KBM-7 (cell line): ENCODE measurements at places on chromosomes 5 and 9.

- no peak for DNase-seq
These were observed 1691.5 kb downstream of the MAT2B start for GRCh38 chr5:165196961-165197360.

DNA sequence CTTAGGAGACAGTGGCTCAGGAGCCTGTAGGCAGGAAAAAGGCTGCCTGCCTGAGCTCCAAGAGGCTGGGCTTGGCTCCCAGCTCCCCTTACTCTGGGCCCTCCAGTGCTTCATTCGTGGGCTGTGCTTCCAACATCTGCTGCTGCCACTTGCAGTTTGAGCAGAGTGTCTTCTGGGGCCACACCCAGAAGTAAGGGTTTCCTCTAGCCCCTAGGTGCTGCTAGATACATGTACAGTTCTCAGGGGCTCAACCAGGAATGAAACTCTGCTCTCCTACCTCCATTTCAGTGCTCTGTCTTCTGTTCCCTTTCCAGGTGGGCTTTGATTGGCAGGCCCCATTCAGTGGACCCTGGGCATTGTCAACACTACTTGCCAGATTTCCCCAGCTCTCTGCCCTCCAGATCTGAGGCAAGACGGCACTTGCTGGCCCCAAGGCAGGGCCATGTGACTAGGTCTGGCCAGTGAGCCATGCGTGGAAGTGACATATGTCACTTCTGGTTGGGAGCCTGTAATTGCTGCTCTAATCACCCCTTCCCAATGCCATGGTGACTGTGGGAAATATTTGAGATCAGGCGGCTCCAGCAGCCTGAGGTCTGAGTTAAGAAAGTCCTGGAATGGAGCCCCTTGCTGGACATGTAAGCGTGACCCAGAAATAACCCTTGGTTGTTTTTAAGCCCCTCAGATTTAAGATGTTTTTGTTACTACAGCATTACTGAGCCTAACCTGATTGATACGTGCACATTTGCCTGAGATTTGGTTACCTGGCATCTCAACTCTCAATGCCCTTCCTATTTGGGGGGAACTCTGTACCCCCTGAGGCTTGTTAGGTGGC lies 9.4 kb upstream of the BOD1 start:
- DNase-seq: no peak

DNA sequence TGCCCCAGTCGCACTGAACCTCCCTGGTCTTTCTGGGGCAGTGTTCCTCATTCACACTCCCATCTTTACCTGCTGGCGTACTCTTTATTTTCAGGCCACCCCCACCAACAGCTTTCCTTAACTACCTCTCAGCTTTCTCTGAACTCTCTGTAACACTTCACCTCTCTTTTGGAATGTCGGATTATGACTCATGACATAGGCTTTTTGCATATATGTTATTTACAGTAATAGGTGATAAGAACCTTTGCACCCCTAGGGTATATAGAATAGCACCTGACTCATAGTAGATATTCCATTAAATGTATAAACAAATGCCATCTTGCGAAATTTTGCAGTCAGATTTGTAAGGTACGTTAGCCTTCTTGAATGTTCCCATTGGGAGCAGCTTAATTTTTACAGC lies 52.9 kb upstream of the MIER3 start:
- DNase-seq: no peak

DNA sequence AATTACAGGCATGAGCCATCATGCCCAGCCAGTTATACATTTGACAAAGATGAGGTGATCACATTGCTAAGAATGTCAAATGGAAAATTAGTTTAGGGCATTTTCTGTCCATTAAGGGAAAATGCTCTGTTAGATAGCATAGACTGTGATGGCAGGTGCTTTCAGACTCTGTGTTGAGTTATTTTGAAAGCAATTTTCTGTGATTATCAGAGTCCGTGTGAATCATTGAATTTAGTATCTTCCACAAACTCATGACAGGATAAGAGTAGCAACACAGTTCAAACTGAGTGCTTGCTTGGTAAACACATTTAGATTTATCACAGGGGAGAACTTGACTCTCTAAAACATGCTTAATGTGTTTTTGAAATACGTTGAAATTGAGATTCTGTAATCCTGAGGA lies 69.0 kb downstream of the GAPVD1 start:
- no peak for DNase-seq

- no peak for DNase-seq
These were observed 54.4 kb upstream of the TRAF1 start for GRCh38 chr9:120980951-120981350.

GRCh38 chr5:5296051-5296450 lies 126.4 kb upstream of the ICE1 start:
- DNase-seq: no peak

DNA sequence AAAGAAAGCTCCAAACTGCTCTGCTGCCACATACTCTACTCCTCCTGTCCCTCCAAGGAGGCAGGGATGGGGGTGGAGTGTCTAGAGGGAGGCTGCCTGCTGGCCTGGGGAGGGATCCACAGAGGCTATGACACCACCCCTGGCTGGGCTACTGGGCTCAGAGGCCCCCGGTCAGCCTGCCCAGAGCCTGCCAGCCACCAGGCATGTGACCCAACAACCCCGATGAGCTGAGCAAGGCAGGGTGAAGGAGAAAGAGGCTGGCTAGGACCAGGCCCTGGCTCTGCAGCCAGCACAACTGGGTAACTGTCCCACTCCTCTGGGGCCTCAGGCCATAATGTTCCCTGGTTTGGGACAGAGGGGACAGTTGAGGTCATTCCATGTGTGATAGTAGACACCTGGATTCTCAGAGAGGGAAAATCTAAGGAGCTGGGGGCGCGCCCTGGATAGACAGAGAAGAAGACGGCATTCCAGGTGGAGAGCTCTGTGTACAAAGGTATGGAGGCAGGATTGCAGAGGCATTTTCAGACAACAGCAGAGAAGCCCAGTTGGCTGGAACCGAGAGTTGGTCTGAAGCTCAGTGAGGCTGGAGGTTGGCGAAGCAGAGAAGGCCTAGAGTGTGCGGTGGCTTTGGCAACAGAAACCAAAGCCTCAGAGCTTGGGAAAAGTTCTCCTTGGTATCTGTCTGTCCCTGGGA lies 33.8 kb upstream of the IL17B start:
- DNase-seq: no peak

- no peak for DNase-seq
These were observed 17.8 kb upstream of the SLC12A7 start for GRCh38 chr5:1129711-1130055.

- no peak for DNase-seq
These were observed 63.4 kb downstream of the PSMB7 start for GRCh38 chr9:124351672-124352468.

DNA sequence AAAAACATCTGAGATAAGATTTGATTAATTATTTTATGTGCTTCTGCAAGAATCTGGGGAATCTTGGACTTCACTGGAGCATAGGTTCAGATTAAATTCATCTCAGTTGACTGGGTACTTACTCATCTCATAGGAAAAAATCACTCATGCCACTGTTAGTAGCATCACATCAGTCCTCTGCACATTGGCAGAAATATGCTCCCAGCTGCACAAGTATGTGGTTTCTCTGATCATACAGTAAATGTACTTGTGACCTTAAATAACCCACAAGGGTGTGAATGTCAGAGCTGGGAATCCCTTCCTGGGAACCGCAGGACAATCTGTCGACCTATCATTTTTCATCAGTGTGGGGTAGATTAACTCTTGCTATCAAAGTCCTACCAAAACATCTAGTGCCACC lies 203.7 kb upstream of the SLC24A2 start:
- no peak for DNase-seq
